ENCODE measurements at places on chromosomes 12 and 14.

DNA sequence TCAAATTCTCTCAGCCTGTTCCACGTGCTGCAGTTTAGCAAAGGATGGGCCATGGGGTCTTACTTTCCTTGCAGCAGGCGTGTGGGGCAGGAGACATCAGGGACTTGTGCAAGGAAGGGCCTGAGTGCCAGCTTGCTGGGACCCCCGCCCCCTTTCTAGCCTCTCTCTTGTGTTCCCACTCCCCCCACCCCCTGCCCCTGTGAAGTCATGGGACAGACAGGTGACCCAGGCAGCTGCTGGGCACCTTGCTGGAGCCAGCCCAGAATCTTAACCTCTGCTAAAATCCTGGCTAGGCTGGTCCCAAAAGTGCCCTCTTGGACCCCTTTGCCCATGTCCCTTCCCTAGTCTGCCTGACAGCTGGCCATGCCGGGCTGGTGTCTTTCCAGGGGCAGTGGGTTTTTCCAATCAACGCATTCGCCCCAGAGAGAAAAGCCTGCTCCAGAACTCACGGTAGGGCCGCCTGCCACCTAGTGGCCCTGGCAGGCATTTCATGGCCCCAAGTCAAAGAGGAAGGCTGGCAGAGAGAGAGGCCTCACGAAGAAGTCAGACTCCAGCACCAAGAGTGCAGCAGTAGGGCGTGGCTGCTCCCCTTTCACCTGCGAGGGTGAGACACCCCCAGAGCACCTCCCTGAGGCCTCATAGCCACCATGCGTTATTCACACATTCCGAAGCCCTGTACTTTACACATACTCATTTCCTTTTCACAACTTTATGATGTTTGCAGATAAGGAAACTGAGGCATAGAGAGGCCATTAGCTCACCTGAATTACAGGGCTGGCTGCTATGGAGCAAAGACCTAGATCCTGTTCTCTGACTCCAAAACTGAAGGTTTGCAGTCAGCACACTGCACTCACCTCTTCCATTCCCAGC lies 67.4 kb downstream of the LGMN start:
- peak; percentile 76 for DNase-seq

DNA sequence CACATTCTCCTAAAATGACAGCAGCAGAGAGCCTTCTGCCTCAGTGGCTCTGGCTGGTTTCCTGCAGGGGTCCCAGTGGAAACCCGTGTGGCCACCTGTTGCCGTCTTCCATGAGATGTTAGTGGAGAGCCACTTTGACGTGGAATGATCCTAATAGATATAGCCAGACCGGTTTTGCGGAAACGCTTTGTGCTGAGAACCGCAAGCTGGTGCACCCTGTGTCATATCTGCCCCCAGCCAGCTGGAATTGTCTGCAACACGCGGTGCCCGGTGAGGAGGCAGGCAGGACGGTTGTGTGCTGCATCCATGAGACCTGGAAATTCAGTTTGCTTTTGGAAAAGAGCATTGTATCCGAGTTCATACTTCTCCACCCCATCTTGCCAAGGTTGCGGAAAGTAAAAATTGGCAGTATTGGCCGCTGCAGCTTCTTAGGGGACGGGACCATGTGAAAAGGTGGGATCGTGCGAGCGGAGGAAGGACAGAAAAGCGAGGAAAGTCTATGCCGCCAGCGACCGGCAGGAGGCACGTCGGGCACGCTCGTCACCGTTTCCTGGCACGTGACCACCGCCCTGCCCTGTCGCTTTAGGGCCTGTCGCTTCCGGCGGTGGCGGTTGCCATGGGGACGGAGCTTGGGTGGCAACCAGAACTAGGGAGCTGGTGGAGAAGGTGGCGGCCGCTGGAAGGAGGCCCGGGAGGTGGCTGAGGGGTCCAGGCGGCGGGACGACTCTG lies at the start of gene CFAP251:
Gene CFAP251, plus strand, starts transcription at position 643 of the 729 bp plus-strand sequence. CDS start 2,714 bp downstream, outside the sequence.
- no peak for DNase-seq

DNA sequence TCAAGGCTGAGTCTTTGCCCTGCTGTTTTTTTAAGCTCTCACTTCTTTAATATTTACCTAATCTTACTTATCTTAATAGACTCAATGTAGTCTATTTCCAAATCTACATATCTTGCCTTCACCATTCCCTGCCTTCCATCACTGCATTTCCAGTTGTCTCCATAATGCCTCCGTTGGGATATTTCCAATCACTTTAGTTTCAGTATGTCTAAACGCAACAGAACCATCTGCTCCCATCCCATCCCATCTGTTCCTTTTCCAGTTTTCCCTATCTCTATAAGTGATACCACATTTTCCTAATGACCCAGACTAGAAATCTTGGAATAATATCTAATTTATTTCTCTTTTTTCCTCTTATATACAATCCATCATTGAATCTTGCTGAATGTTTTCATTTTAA lies 15.1 kb upstream of the CCDC198 start:
- DNase-seq, result no peak

- no peak for DNase-seq
Measured at GRCh38 chr14:38837343-38838048, 265.5 kb downstream of the SEC23A start.

DNA sequence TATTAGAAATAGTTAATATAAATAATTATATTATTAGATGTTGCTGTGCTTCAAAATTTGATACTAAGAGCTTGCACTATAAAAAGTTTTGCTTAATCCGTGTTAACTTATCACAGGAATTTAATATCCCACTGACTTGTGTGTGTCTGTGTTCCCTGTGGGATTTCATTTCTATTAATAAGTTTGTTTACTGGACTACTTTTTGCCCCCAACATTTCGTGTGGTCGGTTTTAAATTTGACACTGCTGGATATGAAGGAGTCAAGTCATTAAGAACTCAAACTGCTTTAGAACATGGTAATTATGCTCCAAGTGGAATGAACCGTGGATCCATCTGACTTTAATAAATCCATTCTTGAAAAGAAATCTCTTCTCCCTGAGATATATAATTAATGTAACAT lies 182.2 kb upstream of the NUDT4 start:
- DNase-seq, result no peak

DNA sequence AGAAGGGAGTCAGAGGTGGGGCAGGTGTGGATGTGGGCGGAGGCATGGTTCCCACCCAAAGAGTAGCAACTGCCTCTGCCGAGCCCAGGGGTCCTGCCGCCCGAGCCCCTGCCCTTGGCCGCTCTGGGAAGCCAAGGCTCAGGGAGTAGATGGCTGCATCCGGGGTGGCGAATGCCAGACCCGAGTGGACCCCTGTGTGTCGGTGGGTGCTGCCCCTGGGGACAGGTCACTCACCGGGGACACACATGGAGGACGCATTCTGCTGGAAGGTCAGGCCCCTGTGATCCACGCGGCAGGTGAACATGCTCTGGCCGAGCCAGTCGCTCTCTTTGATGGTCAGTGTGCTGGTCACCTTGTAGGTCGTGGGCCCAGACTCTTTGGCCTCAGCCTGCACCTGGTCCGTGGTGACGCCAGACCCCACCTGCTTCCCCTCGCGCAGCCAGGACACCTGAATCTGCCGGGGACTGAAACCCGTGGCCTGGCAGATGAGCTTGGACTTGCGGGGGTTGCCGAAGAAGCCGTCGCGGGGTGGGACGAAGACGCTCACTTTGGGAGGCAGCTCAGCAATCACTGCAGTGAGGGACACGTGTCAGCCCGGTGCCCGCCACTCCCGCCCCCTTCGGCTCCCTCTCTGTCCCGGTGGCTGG lies 329.0 kb downstream of the TMEM121 start:
- no peak for DNase-seq

DNA sequence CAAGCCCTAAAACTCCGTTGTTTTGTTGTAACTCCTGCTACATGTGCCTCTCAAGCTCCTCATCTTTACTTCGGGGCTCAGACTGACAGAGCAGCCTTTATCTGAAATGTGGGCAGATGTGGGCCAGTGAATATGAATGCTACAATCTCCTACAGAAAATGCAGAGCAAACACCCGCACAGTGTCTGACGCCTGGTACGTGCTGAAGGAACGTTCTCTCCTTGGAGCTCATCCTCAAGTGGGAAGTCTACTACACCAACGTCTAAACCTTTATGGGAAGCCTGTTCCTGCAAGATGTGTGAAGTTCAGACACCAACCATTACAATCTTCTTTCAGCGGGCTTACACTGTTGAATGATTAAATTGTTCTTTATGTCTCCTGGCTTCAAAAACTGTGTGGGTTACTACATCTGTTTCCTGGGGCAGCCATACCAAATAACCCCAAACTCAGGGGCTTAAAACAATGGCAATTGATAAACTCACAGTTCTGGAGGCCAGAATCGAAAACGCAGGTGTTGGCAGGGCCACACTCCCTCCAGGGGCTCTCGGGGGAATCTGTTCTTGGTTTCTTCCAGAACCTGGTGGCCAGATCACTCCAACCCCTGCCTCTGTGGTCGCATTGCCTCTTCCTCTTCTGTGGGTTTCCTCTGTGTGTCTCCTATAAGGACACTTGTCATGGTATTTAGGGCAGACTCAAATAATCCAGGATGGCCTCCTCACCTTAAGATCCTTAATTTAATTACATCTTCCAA lies 179.7 kb upstream of the PLXNC1 start:
- no peak for DNase-seq

GRCh38 chr14:103904493-103905107 lies 23.7 kb upstream of the TDRD9 start:
- no peak for DNase-seq

GRCh38 chr14:41957459-41957858 lies 350.8 kb downstream of the LRFN5 start:
- DNase-seq, result no peak

GRCh38 chr14:101199028-101199770 lies 295.7 kb upstream of the RTL1 start:
- DNase-seq, result no peak

DNA sequence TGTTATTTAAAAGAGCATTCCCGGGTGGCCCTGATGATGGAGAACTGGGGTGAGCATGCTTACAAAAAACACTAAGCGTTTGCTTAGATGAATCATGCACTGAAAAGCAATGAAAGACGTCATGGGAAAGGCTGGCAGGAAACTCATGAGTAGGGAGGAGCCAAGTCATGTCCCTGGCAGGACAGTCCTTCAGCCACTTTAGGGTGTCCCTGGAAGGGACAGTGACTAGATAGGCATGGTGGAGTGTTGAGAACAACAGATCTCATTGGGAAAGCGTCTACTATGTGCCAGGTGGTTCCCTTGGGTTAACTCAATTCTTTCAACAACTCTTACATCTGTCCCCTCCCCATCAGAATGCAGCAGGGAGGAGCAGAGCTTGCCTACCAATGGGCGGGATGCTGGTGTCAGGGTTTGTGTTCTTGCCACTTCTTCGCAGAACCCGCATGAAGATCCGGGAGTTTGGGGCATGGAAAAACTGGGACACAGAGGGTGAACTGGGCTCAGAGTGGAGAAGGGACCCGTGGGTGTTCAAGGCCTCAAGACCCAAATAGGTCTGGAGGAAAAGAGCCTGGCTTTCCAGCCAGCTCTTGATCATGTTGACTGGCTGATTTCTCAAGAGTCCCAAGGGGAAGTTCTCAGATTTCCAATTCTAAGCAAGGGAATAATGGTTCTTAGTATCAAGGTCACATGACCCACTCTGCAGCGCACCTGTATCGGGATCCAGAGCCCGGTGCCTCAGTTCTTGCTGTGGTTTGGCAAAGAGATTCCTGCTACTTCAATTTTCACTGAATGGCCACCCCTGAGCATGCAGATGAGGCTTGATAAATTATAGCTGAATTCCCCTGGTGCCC lies 653.9 kb upstream of the TBX3 start:
- DNase-seq, result peak; percentile 94

- no peak for DNase-seq
Measured at GRCh38 chr12:44358636-44359035, 517.5 kb downstream of the NELL2 start.

DNA sequence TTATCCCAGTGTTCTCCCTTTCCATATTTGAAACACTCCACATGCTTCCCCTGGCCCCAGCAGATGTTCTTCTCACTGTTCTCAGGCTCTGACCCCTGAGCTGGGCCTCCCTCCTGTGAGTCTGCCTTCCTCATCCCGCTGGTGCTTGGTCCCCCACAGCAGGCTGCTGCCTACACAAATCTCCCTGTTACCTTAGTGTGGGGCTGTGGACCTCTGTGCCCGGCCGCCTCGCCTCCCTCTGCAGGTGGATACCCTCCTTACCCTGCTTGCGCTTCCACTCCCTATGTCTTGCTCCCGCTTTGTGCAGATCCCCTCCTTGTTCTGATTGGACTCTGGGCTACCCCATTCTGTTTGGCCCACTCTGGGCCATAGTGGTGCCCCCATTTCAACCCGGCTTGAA lies 6.9 kb downstream of the DERA start:
- DNase-seq, result no peak

- DNase-seq, result no peak
Measured at GRCh38 chr12:12774791-12775190, 10.7 kb upstream of the APOLD1 start.

DNA sequence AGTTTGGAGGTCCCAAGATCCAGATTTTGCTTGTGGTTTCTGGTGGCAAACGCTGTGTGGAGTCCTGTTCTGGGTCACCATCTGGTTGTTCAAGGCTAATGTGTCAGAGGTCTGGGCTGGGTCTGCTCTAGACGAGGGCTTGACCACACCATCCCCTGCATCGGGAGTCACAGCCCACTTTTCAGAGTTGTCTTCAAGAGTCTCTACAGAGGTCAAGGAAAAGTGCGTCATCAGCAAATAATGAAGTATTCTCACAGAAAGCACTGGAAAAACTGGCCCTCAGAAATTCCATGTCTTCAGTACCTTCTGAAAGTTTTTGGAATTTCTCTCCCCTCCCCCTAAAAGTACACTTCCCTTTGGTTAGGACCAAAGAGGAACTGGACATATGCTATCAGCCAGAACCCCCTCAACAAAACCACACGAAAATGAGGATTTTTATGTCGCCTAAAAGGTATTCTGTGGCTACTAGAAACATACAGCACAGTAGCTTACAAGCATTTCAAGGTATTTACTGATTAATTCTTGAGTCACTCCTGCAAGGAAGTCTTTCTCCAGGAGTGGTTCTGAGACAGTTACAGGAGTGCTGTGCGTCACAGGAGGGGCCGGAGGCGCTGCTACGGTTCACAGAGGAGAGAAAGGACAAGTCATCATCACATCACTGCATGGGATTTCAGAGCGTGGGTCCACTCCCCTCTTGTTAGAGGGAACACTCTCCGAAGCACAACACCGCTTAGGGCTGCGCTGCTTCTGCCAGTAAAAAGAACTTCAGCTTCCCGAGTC lies 35.4 kb downstream of the RAD52 start:
- DNase-seq, result no peak

DNA sequence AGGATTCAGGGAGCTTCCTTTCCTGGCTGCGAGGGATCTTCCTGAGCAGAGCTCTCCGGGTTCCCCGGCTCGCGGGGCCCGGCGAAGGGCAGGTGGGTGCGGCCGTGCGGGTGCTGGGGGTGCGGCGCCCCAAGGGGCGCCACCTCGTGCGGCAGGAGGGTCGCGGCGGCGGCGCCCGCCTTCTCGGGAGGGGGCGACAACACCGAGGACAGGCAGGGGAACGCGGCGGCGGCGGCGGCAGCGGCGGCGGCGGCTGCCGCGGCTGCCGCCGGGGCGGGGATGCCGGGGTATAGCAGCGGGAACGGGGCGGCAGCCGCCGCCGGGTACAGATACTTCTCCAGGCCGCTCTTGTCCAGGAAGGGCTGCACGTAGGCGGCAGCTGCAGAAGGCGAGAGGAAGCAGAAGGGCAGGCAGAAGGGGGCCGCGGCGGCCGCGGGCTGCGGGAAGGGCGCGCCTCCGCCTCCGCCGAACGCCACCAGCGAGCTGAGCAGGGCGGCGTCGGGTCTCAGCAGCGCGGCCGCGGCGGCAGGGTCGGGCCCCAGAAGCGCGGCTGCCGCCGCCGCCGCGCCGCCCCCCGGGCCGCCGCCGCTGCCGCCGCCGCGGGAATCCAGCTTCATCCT lies 2.7 kb downstream of the BHLHE41 start:
- no peak for DNase-seq

- no peak for DNase-seq
Measured at GRCh38 chr14:45051180-45051579, 32.7 kb upstream of the PRPF39 start.

- no peak for DNase-seq
Measured at GRCh38 chr12:111283521-111283920, 85.4 kb downstream of the PHETA1 start.

- no peak for DNase-seq
Measured at GRCh38 chr12:47410383-47410782, 295.4 kb downstream of the RPAP3 start.

All from A549 (cell line).